Esophagus (tissue), 2 donors: ENCODE measurements at places on chromosomes 11 and 22. TPM values are rescaled to one million over a fixed set of nuclear protein-coding genes. Genes with fewer than 3 reads are reported as not detected.

The GPHA2 gene
- not detected for polyA plus RNA-seq

The ARHGAP20 gene
- polyA plus RNA-seq = 0.60 TPM

The IFITM10 gene
- polyA plus RNA-seq = 1.1 TPM

The MS4A5 gene
- not detected for polyA plus RNA-seq

The GAB4 gene
- not detected for polyA plus RNA-seq

The MRGPRF gene
- 5.3 TPM for polyA plus RNA-seq

The HEPN1 gene
- not detected for polyA plus RNA-seq

The TBX10 gene
- polyA plus RNA-seq = not detected

The RASL10A gene
- polyA plus RNA-seq = 1.0 TPM

The NAV2 gene
- 4.3 TPM for polyA plus RNA-seq
